Activated CD4-positive, alpha-beta T cell treated with anti-CD3 and anti-CD28 coated beads, Interleukin-2, amount 10 ng/mL, durations not matched to agents 7 days and 5 days (primary cell): ENCODE measurements at places on chromosomes 4 and X.

DNA sequence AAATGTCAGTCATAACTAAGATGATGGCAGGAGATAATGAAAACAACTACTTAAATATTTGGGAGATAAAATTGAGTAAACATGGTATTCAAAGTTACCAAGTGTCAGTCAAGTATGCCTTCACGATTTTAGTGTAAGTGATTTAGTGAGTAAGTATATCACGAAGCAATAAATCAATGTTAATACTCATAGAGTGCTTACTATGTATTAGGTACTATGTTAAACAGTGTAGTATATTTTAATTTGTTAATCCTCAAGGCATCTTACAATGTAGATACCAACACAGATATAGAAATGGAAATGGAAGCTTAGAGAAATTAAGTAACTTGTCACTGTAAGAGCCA, 59.6 kb downstream of the ANXA3 start:
- no peak for DNase-seq

DNA sequence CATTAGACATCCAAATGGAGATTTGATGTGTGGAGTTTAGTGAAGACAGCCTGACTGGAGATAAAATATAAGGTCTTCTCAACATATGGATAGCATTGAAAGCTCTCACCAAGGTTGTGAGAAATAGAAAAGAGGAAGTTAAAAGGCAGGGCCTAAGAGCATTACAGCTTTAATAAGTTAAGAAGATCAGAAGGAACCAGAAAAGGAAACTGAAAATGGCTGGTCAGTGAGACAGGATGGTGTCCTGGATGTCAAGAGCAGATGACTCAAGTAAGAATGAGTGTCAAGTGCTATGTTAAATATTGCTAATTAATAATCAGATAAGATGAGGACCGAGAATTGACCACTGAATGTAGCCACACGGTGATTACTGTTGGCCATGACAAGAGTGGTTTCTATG, 642.9 kb downstream of the STPG2 start:
- DNase-seq, result no peak

DNA sequence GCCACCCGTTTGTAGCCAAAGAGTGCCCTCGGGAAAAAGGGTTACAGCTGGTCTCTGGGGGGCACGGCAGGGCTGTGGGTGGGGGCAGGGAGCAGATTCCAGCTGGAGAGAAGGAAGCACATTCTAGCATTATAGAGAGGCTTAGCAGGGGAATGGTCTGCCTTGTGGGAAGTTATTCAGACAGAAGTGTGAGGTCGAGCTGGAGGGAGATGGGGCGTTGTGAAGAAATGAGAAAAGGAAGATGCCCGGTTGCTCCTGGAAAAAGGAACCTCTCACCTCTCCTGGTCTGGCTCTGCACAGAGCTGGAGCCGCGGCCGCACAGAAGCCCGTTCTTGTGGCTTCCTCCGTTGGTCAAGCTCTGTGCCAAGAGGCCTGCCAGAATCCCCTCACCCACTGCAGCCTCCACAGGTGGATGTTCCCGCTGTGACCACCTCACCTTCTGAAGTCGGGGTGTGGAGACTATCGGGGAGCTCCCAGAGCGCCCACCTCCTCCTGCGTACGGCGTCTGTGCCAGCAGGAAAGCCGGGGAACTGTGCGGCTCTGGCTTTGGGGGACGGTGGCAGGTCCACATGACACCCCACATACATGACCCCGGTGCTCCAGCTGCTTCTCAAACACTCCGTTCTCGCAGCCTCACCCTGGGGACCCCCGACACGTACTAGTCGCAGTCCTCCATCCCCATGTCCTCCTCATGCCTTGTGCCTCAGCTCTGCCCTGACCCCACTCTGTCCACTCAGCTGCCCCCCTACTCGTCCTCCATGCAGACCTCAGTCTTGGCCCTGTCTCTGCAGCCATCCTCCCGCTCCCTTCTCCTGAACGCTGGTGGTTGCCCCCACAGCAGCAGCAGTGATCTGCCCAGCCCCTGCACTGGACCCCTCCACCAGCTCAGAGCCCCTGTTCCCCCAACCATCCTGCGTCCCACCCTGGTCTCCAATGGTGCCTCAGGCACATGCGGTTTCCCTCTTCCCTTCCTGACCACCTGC, 52.2 kb upstream of the HGFAC start:
- DNase-seq, result no peak

DNA sequence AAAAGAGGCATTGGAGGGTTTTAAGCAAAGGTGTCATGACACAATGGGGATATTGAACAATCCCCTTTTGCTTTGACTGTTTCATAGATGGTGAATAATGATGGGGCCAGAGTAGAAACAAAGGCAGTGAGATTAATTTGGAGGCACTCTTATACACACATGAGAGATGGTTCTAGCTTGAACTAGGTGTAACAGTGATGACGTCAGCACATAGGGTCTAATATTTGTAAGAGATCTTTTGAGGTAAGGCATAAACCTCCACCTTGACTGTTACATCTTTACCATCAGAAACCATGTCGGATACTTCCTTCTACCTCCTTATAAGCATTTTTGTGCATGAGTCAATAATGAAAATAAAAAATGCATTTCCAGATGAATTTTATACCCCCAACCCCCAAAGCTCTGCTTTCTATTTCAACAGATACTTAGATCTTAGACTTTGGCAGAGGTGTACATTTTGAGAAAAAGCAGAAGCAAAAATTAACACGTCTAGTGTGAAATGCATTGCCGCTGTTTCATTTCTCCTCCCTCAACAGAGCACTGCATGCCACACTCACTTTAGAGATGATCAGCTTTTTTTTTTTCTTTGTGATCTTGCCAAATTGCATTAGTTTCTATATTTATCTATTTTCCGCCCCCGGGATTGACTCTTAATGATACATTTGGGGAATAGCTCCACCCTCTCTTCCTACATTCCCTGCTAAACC, 87.2 kb downstream of the HS3ST1 start:
- DNase-seq, result no peak
